ENCODE measurements at places on chromosomes 5 and 9. TPM values are rescaled to one million over a fixed set of nuclear protein-coding genes. Genes with fewer than 3 reads are reported as not detected.
A peak's percentile ranks its signal among the peaks of the same experiment; 100 is the strongest.

- peaks cover 9% of the 10 kb centered on the region for H3K36me3 ChIP-seq
- DNase-seq = no peak
- peak overlapping the region; percentile 57 for H3K27ac ChIP-seq
- H3K4me3 ChIP-seq = no peak overlapping the region
- peaks cover 74% of the 10 kb centered on the region for H3K4me1 ChIP-seq
- H3K27me3 ChIP-seq = no peaks in the 10 kb centered on the region
Measured at GRCh38 chr9:95090871-95091577, 226.5 kb downstream of the FANCC start.

DNA sequence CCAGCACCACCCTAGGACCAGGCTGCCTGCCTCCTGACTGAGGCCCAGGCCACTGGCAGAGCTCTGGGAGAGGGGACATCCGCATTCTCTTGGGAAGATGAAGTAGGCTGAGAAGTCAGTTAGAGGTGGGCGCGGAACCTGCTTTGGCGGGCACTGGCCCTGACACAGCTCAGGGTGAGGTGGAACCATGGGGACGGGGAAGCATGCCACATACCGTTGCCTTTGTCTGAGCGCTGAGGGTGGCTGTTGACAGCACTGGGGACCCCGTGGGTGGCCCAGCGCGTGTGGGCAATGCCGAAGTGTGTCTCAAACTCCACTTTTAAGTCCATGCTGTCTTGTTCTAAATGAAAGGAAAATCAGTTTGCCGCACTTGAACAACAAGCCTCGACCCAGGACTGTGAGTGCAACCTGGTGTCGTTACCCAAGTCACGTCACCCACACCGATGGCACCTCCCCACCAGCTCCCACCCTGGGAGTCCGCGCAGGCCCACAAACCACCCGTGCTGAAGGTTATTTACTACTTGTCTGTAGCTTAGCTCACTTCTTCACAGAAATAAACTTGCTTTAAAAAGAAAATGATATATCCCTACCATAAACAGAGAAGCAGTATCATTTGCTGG lies 17.4 kb downstream of the GFPT2 start:
- H3K27ac ChIP-seq = no peak overlapping the region
- no peaks in the 10 kb centered on the region for H3K4me1 ChIP-seq
- DNase-seq = no peak
- no peak overlapping the region for H3K4me3 ChIP-seq

DNA sequence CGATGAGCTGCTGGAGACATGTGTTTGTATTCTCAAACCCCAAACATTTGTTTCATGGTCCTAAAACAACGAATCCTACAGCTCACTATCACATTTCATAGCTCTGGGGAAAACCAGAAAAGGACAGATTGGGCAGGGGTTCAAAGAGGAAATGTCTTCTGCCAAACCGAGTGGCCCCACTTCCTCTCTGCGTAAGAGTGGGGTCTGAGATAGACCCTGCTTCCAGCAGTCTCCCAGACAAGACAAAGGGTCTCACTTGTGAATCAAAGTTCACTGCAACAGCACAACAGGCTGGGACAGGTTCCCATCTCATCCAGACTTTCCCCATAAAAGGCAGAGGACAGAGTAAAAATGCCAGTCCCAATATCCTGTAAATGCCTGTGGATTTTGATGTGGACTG lies 276.2 kb upstream of the SLC24A2 start:
- H3K36me3 ChIP-seq = no peaks in the 10 kb centered on the region
- no peak overlapping the region for H3K27ac ChIP-seq
- H3K27me3 ChIP-seq = no peaks in the 10 kb centered on the region

GRCh38 chr9:34549407-34549732 lies 26.6 kb upstream of the ENHO start:
- no peak overlapping the region for H3K4me3 ChIP-seq
- no peaks in the 10 kb centered on the region for H3K36me3 ChIP-seq
- H3K27ac ChIP-seq = no peak overlapping the region
- H3K27me3 ChIP-seq = peaks cover 27% of the 10 kb centered on the region

GRCh38 chr9:113238202-113238858 lies 17.0 kb downstream of the SLC31A1 start:
- no peak overlapping the region for H3K27ac ChIP-seq
- no peaks in the 10 kb centered on the region for H3K27me3 ChIP-seq
- H3K4me3 ChIP-seq = no peak overlapping the region
- H3K4me1 ChIP-seq = peaks cover 19% of the 10 kb centered on the region
- no peaks in the 10 kb centered on the region for H3K36me3 ChIP-seq
- DNase-seq = no peak

GRCh38 chr5:10660135-10660534 lies 96.3 kb downstream of the ANKRD33B start:
- no peaks in the 10 kb centered on the region for H3K36me3 ChIP-seq
- no peaks in the 10 kb centered on the region for H3K27me3 ChIP-seq
- DNase-seq = peak; percentile 19
- no peak overlapping the region for H3K27ac ChIP-seq

- H3K27me3 ChIP-seq = peaks cover 15% of the 10 kb centered on the region
- no peaks in the 10 kb centered on the region for H3K36me3 ChIP-seq
- DNase-seq = no peak
- no peaks in the 10 kb centered on the region for H3K4me1 ChIP-seq
Measured at GRCh38 chr9:135147938-135148337, 60.5 kb downstream of the OLFM1 start.

- H3K36me3 ChIP-seq = no peaks in the 10 kb centered on the region
- H3K4me1 ChIP-seq = no peaks in the 10 kb centered on the region
- H3K27me3 ChIP-seq = no peaks in the 10 kb centered on the region
- no peak overlapping the region for H3K27ac ChIP-seq
- H3K4me3 ChIP-seq = no peak overlapping the region
Measured at GRCh38 chr9:71383308-71383940, 262.0 kb upstream of the TRPM3 start.

- H3K4me1 ChIP-seq = no peaks in the 10 kb centered on the region
- no peak overlapping the region for H3K4me3 ChIP-seq
- H3K36me3 ChIP-seq = no peaks in the 10 kb centered on the region
- H3K27me3 ChIP-seq = no peaks in the 10 kb centered on the region
Measured at GRCh38 chr5:122376250-122376649, 64.2 kb downstream of the SNCAIP start.

DNA sequence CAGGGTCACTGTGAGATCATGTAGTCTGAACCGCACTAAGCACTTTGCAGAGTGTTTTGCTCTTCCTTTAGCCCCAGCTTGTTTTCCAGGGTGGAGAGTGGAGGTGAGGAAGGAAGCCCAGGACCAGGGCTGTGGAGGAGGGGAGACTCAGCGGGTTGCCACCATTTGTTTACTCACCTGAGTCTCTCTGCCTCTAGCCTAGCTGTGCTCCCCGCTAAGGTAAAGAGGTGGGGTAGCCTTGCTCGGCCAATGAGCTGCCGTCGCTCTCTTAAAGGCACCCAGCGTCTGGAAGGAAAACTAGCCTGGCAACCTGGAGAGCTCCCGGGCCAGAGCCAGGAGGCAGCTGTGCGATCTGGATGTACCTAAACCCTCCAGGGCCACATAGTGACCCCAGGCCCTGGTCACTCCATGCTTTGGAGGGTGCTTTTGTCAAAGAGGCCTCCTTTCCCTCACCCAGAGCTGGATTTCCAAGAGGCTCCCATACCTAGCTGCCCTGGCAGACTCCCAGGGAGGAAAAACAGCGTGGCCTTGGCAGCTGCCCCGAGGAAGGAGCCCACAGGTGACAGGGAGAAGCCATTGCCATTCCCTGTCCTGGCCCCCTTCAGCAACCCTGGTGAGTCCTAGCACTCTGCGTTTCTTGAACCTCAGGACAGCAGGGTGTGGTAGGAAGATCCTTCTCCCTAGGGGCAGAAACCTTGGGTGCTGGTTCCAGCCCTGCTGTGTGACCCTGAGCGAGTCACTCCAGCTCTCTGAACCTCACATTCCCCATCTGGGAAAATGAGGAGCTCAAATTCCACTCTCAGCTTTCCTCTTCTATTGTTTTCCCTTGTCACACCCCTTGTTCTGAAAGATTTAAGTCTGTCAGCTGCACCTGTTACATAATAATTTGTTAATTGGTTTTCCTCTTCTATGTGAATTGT lies 42.4 kb upstream of the LARP1 start:
- H3K4me3 ChIP-seq = peak overlapping the region; percentile 43
- DNase-seq = peak; percentile 89
- no peaks in the 10 kb centered on the region for H3K36me3 ChIP-seq
- peaks cover 27% of the 10 kb centered on the region for H3K4me1 ChIP-seq
- H3K27ac ChIP-seq = peak overlapping the region; percentile 84

- no peaks in the 10 kb centered on the region for H3K36me3 ChIP-seq
- no peak for DNase-seq
- H3K4me1 ChIP-seq = no peaks in the 10 kb centered on the region
- no peak overlapping the region for H3K27ac ChIP-seq
Measured at GRCh38 chr5:87948486-87948885, 320.2 kb downstream of the TMEM161B start.

- H3K4me3 ChIP-seq = no peak overlapping the region
- peaks cover 97% of the 10 kb centered on the region for H3K27me3 ChIP-seq
- H3K4me1 ChIP-seq = peaks cover 16% of the 10 kb centered on the region
- no peak for DNase-seq
- H3K27ac ChIP-seq = no peak overlapping the region
Measured at GRCh38 chr5:73422164-73422563, 26.4 kb downstream of the FOXD1 start.

GRCh38 chr5:171984748-171985419 lies 21.6 kb downstream of the FBXW11 start:
- no peak for DNase-seq
- peaks cover 74% of the 10 kb centered on the region for H3K4me1 ChIP-seq
- no peaks in the 10 kb centered on the region for H3K27me3 ChIP-seq

Gene PCDHA2
- not detected for polyA plus RNA-seq

Gene TRIP13
- 3.5 TPM for polyA plus RNA-seq

Gene PNPLA7
- 9.2 TPM for polyA plus RNA-seq

Gene ARL10
- polyA plus RNA-seq = 3.5 TPM
